Activated naive CD8-positive, alpha-beta T cell treated with anti-CD3 and anti-CD28 coated beads for 36 hours (primary cell): ENCODE measurements at places on chromosomes 11 and 22.
A peak's percentile ranks its signal among the peaks of the same experiment; 100 is the strongest.

DNA sequence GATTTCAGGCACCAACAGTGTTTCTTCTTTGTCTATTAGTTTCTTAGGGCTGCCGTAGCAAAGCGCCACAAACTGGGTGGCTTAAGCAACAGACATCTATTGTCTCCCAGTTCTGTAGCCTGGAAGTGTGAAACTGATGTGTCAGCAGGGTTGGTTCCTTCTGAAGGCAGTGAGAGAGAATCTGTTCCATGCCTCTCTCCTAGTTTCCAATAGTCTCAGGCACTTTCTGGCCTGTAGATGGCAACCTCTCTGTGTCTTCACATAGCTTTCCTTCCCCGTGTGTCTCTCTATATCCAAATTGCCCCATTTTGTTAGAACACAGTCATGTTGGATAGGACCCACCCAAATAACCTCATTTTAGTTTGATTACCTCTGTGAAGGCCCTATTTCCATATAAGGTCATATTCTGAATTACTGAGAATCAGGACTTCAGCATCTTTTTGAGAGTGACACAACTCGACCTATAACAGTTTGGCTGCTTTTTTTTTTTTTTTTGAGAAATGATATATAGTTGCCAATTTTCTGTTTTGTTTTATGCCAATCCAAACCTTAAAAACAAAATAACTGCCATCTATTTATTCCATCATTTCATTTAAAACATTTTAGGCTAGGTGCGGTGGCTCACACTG, 108.2 kb downstream of the SLC36A4 start:
- DNase-seq: no peak

- DNase-seq: no peak
Measured at GRCh38 chr11:35427071-35427470, 7.7 kb upstream of the SLC1A2 start.

DNA sequence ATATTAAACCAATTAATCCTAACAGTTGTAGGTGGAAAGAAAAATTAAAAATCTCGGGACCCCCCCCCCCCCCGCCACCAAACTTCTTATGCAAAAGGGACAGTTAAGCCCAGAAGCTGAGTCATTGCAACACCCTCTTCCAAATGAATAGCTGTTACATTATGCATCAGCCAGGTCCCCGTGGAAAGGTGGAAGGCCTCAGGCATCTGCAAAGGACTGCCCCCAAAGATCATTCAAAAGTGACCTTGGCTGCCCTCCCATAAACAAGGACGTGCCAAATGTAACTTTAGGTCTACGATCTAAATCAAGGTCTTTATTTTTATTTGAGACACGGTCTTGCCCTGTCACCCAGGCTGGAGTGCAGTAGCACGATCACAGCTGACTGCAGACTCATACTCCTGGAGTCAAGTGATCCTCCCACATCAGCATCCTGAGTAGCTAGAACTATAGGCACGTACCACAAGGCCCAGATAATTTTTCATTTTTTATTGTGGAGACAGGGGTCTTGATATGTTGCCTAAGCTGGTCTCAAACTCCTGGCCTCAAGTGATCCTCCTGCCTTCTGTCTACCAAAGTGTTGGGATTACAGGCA, 22.8 kb downstream of the SYN3 start:
- no peak for DNase-seq

GRCh38 chr11:3723014-3723708, 52.0 kb upstream of the CHRNA10 start:
- no peak for DNase-seq

DNA sequence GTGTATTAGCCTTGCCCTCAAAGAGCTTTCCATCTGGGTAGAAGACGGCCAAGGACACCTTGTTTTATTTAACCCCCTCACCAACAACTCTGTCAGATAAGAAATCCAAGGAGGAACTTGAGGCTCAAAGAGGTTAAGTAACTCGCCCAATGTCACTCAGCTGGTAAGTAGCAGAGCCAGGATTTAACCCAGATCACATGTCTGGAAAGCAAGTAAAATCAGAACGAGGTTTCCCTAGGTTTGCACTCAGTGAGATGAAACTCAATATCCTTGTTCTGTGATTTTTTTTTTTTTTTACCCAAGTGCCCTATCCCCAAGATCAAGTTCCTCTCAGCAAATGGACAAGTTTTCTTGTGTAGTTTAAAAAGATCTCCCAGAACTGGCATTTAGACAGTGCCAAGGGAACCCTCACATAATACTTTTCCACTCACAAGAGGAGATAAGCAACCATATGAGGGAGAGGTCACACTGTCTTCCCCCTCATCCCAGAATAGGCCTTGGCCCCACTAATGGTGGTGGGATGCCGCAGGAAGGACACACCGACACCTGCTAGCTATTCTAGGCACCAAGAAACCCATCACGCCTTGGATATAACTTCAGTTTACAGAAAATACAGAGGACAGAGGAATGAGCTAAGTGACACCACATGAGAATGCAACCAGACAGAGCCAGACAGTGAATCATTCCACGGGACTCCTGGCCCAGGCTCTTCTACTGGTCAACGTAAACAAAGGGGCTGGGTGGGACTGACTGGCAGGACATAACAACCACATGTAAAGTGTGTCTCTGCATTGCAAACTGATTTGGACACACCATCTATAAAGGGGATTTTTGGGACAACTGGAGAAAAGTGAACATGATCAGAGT, 8.6 kb upstream of the ARAP1 start:
- no peak for DNase-seq

- DNase-seq: peak; percentile 54
Measured at GRCh38 chr22:36860821-36861659, at the start of gene NCF4. TSS of gene NCF4 (plus strand) at chr22:36861006. CDS start at chr22:36861172, 166 bp downstream.

DNA sequence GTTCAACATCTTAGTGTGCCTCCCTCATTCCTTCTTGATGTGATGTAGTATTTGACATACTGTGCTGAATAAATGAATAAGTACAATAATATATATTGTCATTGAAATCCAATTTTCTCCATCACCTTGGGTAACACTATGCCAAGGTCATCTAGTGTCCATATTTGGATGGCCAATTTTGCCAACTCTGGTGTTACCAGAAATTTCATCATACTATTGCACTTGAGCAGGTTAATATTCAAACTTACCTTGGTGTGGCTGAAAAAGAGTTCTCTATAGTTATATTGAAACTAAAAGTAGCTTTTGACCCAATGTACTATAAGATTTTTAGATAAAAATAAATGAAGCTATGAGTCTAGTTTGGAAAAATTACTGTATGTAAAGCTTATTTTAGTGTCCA, 98.2 kb upstream of the SLC6A5 start:
- no peak for DNase-seq
